Effector memory CD8-positive, alpha-beta T cell (primary cell): ENCODE measurements at places on chromosomes 11 and 22.

GRCh38 chr22:30568137-30568805, 6.2 kb downstream of the GAL3ST1 start:
- no peak for DNase-seq

GRCh38 chr11:71342951-71343827, 90.8 kb upstream of the SHANK2 start:
- DNase-seq: no peak

DNA sequence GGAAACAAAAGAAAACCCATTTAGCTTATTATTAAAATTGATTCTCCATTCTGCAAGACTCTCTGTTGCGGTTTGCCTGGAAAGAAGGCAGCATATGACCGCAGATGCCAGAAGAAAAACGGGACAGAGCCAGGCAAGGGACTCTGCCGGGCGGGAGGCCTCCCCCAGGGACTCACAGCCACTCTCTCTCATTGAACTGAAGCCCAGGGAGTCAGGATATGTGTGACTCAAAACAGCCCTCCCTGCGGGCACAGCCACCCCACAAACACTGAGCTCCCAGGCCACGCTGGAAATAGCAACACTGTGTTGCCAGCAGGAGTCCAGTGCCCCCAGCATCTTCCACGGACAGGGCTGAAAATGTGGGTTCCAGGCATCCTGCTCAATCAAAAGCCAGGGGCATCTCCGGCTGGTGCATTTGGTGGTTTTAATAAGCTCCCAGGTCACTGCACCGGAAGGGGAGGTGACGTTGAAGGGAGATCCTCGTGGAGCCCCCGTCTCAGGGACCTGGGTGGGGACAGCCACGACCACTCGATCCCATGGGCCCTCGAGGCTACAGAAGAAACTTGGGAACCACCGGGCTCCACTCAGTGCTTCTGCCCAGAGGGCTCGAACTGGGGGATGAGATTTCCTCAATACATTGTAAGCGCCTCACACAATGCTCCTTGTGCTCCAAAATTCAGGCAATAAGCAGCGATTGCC, 624.5 kb downstream of the TBC1D22A start:
- DNase-seq: no peak

- no peak for DNase-seq
Measured at GRCh38 chr11:130674686-130675308, 226.4 kb downstream of the ADAMTS15 start.

GRCh38 chr11:96199563-96200025, 143.4 kb downstream of the MAML2 start:
- DNase-seq: no peak

- DNase-seq: no peak
Measured at GRCh38 chr22:37497062-37497599, 10.9 kb upstream of the MFNG start.

- DNase-seq: no peak
Measured at GRCh38 chr11:80521592-80521991, 1080.8 kb upstream of the TENM4 start.

DNA sequence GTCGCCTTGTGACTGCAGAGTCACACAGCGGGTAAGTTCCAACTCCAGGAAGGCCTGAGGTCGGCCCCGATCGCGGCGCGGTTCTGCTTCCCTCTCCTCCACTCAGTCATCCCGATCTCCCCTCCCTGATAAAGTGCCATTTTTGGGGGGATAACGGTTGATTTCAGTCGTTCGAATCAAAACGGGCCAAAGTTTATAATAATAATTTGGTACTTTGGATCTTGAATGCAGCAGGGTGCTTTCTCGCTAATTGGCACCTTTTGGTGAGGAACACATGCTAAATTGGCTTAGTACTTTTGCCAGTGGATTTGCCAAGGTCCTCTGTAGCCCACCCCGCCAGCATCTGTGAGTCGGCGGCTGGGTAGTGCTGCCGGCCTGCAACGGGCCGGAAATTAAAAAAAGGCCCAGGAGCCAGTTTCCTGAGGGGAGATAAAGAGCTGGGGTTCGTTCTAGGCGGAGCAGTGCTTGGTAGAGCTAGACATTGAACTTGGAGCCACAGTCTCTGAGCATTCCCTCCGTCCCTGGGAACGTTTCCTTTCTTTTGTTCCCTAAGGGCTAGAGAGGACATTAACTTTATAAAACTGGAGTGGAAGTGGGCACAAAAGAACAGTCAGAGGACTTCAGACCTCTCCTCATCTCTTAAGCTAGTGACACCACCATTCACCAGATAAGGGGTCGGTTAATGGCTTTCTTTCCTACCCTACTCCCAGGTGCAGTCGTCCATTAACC, 997 bp downstream of the UBE2L3 start:
- DNase-seq: no peak

- peak; percentile 20 for DNase-seq
Measured at GRCh38 chr11:7527029-7527428, 13.2 kb downstream of the PPFIBP2 start.
